Stimulated activated CD4-positive, alpha-beta T cell treated with anti-CD3 and anti-CD28 coated beads, TNF-alpha, amount 100 ng/mL, for 4 hours (primary cell): ENCODE measurements at places on chromosomes 12 and 14.

- no peak for DNase-seq
These were observed 404.7 kb downstream of the MDGA2 start for GRCh38 chr14:47270715-47271114.

- DNase-seq: no peak
These were observed 56.2 kb upstream of the VPS33A start for GRCh38 chr12:122322501-122322900.

GRCh38 chr12:14982562-14982961 is 9.7 kb downstream of the PDE6H start:
- no peak for DNase-seq

DNA sequence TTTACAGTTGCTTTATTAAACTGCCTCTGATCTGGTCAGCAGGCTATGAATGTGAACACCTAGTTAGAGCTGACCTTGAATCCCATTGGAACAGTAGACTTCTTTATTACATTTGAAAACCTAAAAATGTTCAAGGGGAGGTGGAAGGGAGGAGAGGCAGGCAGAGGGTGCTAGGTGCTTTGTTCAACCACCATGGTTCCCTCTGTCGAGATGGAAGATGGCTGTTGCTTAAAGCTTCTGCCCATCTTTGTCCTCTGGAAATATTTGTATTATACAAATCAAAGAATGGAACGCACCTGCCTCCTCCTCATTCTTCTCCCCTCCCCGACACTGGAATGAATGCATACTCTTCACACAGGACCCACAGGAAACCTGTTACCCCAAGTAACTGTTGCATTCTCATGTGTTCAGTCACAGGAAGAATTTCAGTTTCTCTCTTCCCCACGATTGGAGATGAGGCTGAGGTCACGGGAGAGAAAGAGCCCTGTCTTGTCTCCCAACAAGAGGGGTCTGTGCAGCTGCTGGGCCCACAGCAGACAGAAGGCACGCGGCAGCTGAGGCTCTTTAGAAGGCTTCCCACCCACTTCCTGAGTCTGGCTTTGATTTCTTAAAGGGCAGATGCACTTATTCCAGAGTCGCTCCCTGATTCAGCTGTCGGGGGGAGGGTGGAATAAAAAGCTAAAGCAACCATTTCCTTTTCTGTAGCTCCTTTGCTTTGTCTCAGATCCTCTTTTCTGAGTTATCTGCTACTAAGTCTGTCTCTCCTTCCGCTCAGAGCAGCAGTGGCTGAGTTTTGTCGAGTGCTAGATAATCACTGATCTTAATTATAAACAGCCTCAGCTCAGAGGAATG is 217.9 kb upstream of the BTG1 start:
- no peak for DNase-seq

DNA sequence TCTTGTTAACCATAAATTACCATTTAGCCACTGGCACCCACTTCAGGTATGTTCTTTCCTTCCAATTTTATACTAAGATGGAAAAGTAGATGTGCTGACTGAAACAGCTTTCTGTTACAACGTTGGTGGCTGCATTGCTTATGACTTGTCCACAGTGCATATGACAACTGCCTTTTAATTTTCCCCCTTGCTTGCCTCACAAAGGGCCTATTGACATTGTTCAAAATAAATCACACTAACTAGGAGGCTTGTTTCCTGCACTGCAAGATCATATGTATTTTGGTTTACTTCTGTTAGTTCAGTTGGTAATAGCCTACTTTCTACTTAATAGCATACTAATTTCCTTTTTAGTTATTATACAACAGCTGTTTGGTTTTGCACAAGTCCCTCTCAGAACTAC is 55.4 kb downstream of the SCAF11 start:
- DNase-seq: no peak
